ENCODE measurements at places on chromosomes 4 and X.

- no peak for DNase-seq
These were observed 39.6 kb upstream of the PSAPL1 start for GRCh38 chr4:7474320-7474719.

- DNase-seq: no peak
These were observed 266.4 kb downstream of the RAPGEF2 start for GRCh38 chr4:159369256-159369655.

DNA sequence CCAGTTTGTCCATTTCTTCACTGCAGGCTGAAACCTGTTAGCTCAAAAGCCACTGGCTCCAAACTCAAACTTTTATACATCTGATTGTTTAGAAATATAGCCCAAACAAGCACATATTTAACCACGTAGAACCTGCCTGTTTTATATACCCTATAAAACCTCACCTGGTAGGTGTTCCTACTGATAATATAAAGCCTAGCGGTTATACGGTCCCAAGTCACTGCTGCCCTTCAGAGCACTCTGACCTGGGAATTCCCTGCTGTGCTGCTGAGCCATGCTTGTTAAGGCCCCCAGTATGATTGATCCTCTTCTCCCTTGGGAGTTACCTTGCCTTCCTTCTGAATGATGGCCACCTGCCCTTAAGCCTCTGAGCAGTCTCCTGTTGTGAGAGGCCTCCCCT, 432.8 kb upstream of the LCORL start:
- no peak for DNase-seq

GRCh38 chr4:24001486-24002329, 111.9 kb upstream of the PPARGC1A start:
- no peak for DNase-seq

DNA sequence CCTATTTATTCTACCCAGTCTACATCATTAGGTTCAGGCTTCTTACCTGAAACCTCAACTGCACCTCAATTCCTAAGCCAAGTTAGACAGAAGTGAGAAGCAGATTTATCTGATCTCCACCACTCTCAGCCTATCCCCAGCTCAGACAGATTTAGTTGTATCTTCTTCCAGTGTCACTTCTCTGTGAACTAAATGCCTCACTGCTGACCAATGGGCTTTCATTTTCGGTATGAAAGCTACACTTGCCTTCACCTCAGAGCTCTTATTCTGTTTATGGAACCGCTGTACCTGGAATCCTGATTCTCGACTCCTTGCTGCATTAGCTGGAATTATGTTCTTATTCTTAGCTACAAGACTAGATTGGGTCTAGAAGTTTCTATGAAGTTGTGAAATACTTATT, 833.2 kb downstream of the CCSER1 start:
- no peak for DNase-seq

DNA sequence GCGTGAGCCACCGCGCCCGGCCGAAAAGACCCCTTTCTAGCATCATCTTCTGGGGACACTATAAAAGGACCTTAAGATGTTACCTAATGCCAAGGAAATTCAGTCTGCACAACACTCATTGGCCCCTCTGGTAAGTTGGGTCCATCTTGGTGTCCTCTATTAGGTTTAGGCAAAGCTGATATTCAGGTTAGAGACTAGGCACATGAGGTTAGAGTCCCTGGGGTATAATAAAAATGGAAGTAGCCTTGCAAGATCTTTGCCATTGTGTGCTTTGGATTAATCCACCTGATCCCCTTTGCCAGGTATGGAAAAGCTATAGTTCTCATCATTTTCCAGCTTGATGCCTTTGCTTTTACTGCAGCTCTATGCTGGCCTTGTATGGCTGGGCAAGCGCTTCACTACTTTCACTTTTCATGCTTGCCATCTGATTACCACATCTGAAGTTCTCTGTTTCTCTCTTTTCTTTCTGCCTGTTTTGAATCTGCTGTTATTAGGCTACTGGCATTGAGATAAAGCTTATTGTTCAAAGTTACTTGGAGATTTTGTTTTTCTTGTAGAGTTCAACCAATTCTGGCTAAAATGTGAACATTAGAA, 5.4 kb upstream of the ADH4 start:
- no peak for DNase-seq

DNA sequence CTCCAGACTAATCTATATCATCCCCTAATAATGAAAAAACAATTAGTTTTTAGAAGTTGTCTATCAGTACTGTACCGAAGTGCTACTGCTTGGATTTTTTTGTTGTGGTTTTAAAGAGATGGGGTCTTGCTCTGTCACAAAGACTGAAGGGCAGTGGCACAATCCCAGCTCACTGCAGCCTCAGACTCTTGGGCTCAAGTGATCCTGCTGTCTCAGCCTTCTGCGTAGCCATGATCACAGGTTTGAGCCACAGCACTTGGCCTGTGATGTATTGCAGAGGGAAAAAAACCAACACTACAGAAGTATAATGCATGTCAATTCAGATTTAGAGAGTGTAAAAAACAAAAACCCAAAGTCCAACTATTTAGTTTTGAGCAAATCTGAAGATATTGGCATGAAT, 875.0 kb downstream of the ADGRL3 start:
- no peak for DNase-seq

DNA sequence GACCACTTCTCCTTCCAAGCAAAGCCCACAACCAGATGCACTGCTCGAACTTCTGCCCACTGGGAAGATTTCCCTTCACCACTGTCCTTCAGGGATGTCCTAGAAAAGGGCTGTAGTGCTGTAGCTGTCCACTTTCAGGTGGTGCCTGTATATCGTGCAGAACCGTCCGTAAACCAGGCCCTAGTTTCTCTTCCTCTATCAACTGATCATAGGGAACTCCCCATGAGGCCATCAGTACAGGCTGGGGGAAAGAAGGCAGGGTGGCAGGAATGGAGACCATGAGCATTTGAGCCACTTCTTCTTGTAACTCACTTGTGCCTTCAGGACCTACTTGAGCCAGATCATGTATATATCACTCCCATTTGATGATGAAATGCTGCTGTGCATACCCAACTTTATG, 57.3 kb upstream of the FAM9B start:
- no peak for DNase-seq

GRCh38 chr4:17930256-17930655, 91.3 kb downstream of the LCORL start:
- no peak for DNase-seq

DNA sequence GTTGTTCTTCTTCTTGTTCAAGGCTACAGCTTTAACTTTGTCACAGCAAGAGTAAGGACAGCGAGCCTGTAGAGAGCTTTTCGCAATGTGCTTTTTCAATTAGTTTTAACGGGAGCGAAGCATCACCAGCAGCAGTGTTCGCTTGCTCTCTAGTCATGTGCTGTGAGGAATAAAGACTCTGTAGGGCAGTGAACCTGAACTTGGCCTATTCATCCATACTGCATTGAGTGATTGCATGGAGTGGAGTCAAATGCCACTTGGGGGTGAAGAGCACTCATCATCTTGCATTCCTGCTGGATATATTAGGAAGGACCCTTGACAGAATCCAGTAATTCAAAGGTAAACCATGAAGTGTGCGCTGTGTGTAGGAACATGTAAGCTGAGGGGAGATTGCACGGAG, 240.0 kb downstream of the FRMPD4 start:
- no peak for DNase-seq
